WERI-Rb-1 (cell line): ENCODE measurements at places on chromosomes 11 and 22.

DNA sequence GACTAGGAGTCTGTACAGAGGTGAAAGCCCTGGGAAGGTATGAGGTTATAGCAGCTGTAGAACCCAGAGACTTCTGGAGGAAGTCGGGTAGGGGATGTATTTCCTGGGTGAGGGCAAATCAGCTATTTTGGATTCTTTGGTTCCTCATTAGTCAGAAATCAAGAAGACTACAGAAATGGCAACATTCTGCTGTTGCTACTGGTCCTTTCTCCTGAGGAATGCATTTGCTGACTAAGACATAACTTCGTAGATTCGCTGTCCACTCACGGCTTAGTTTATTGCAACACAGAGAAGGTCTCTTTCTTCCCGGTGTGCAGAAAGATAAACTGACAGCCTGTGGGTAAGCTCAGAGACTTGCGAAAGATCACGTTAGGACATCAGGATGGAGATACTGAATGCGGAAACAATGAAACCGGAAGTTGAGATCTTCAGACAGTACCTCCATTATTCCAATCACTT is 25.3 kb upstream of the SESN3 start:
- no peak for DNase-seq

DNA sequence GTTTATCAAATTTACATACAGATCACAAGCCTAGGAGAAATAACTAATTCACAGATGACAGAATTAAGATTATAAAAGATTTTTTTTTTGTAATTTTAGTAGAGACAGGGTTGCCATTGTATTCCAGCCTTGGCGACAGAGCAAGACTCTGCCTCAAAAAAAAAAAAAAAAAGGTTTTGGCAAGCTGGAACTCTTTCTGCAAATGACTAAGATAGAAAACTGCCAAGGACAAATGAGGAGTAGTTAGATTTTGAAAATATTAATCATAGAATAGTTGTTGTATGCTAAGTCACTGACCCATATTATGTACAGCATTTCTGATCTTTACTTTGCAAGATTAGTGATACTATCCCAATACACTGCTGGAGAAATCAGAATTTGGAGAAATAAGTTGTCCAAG is 99.2 kb downstream of the C11orf65 start:
- no peak for DNase-seq

GRCh38 chr11:37519781-37520180 is 921.7 kb upstream of the RAG2 start:
- DNase-seq = no peak

- no peak for DNase-seq
Observed at GRCh38 chr11:128708660-128709059, 14.8 kb downstream of the FLI1 start.

- DNase-seq = peak; percentile 68
Observed at GRCh38 chr11:33899400-33900037, 7.6 kb upstream of the LMO2 start.

- DNase-seq = no peak
Observed at GRCh38 chr11:5042091-5042490, 4.2 kb upstream of the OR52J3 start.

GRCh38 chr11:34870548-34871196 is 45.5 kb downstream of the APIP start:
- no peak for DNase-seq

GRCh38 chr11:65427691-65428577 is 5.3 kb downstream of the NEAT1 start:
- no peak for DNase-seq

DNA sequence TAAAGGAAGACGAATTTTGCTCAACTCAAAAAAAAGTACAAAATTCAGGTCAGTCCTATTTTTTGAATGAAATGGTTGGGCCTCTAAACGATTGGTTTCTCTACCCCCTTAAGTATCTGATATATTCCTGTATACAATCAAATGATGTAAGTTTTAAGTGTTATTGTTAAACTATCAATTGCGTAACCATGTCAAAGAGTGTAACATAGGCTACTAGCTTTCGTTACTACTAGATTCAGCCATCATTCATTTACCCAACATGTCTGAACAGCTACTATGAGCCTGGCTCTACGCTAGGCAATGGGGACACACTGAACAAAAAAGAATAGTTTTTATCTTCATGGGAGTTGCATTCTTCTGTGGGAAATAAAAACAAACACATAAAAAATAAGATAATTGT is 3.3 kb downstream of the RAB6A start:
- no peak for DNase-seq

GRCh38 chr11:126175393-126175792 is 36.1 kb downstream of the RPUSD4 start:
- no peak for DNase-seq

GRCh38 chr11:27229511-27230191 is 133.4 kb downstream of the CCDC34 start:
- DNase-seq = no peak

GRCh38 chr11:34274712-34275398 is 83.0 kb downstream of the ABTB2 start:
- no peak for DNase-seq

DNA sequence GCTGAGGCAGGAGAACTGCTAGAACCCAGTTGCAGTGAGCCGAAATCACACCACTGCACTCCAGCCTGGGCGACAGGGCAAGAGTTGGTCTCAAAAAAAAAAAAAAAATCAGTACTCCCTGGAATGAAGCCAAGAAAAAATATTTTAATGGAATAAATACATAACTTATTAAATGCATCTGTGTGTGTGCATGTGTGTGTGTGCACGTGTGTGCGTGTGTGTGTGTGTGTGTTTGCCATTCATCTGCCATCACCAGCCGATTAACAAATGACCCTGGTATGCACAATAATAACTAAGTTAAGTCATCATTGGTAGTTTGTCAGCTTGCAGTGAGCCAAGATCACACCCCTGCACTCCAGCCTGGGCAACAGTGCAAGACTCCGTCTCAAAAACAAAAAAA is 35.0 kb upstream of the SCGB1A1 start:
- DNase-seq = no peak

DNA sequence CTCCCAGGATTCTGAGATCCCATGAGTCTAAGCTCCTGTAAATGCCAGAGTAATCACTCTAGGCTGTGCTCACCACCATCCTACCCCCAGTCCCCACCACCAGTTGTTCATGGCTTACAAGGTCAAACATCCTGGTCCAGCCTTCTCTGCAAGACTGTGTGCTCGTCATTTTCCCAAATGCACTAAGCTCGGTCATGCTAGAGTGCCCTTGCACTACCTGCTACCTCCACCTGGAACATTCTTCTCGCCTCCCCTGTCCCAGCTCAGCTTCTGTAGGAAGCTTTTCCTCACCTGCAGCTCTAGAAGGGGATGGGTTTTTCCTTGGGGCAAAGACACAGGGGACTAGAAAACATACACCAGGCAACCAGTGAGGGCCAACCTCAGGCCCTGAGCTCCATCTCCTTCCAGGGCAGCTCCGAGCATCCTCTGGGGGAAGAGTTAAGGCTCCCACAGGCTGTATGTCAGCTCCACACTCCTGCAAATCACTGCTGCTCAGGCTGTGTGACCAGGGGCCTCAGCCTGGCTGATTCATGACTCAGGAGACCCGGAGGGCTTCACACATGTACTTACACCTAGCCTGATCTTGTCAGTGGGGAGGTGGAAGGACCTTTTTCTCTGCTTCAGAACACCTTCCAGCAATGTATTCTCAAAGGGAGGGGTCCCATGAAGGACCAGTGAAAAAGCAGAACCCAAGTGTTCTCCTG is 37.2 kb upstream of the CSNK2A3 start:
- no peak for DNase-seq

GRCh38 chr11:44452827-44453572 is 112.5 kb upstream of the CD82 start:
- DNase-seq = no peak

DNA sequence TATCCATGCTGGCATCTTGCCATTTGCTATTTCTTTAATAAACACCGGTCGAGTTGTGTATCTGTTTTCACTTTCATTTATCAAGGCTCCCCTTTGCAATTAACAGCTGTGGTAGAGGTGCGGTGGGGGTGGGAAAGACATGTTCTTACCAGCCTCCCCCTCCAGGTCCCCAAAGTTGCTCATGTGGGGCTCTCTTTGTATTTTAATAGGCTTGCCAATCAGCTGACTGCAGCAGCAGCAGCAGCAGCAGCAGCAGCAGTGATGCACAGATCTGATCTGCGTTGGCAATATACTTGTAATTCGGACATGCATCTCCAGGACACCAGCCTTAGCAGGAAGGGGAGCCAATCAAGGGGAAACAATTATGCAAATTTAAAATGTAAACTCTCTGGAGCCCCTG is 40.3 kb upstream of the E2F8 start:
- DNase-seq = no peak

DNA sequence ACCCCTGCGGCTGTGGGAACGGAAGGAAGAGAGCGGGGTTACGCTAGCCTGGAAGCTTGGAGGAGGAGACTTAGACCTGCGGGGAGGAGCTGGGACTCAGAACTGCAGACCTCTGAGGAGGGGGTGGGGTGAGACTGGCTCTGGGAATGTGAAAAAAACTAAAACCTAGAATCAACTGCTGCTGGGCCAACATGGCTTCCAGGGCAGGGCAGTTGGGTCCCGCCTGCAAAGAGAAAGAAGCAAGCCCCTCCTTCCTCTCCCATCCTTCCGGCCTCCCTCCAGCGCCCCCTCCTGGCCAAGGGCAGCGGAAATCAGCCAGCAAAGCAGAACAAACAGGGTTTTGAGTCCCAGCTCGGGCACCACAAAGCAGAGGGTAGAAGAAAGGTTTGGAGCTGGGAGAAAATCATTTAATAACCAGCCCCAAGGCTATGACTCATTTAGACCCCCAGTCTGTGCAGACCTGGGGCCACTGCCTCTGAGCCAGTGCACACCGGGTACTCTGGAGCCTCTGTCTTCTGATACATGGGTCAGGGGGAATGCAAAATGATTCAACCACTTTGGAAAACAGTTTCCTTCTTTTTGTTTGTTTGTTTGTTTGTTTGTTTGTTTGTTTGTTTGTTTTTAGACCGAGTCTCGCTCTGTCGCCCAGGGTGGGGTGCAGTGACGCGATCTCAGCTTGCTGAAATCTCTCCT is 7.3 kb upstream of the NCF4 start:
- peak; percentile 83 for DNase-seq

DNA sequence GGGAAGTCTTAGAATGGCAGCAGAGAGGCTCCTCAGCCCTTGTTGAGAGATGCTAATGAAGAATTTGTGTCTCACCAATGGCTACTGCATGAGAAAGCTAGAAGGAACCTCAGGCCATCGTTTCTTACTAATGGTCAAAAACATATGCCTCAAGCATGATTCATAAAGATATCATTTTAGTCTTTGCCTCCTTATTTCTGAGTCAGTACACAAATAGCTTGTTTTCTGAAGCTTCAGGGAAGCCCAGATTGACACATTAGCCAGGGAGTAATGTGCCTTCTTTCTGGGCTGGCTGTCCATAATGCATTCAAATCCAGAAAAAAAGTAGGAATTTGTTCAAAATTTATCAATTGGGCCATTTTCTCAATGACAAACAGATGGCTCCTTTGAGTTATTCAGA is 169.4 kb upstream of the ZBED5 start:
- DNase-seq = no peak

DNA sequence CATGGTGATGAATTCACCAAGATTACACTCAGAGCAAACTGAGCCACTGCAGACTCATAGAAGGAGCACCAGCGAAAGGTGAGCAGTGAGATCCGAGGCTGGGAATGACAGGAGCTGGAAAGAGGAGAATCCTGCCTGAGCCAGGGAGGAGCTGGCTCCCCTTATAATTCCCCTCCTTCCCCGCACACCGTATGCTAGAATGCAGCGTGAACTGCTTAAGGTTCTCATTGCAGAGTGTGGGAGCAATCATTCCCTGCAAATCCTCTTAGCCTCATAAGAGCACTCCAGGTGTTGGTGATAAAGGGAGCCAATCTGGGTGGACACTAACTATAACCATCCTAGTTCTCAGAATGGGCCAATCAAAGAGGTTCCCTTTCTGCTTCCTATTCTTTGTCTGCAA is 127.6 kb upstream of the TEAD1 start:
- peak; percentile 78 for DNase-seq
